ENCODE measurements at places on chromosomes 11 and 22. TPM values are rescaled to one million over a fixed set of nuclear protein-coding genes. Genes with fewer than 3 reads are reported as not detected.

DNA sequence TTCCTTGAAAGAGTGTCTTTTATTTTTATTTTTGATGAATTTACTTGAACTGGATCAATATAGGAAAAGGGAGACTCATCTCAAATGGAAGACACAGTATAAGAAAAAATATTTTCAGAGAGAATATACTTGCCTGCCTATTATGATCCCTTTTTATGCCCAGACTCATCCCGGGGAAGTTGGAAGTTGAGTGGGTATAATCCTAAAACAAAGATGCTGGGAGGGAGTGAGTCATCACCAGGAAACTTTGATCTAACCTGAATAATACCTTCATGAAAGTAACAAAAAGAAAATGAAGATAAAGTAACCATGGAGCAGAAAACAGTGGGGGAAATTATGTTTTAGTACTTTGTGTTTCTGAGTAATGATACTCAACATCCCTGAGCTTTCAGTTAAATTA, 1514.0 kb downstream of the FAM181B start:
- no peaks in the 10 kb centered on the region for H3K27me3 ChIP-seq
- no peaks in the 10 kb centered on the region for H3K36me3 ChIP-seq
- no peak overlapping the region for H3K27ac ChIP-seq
- no peak for DNase-seq

DNA sequence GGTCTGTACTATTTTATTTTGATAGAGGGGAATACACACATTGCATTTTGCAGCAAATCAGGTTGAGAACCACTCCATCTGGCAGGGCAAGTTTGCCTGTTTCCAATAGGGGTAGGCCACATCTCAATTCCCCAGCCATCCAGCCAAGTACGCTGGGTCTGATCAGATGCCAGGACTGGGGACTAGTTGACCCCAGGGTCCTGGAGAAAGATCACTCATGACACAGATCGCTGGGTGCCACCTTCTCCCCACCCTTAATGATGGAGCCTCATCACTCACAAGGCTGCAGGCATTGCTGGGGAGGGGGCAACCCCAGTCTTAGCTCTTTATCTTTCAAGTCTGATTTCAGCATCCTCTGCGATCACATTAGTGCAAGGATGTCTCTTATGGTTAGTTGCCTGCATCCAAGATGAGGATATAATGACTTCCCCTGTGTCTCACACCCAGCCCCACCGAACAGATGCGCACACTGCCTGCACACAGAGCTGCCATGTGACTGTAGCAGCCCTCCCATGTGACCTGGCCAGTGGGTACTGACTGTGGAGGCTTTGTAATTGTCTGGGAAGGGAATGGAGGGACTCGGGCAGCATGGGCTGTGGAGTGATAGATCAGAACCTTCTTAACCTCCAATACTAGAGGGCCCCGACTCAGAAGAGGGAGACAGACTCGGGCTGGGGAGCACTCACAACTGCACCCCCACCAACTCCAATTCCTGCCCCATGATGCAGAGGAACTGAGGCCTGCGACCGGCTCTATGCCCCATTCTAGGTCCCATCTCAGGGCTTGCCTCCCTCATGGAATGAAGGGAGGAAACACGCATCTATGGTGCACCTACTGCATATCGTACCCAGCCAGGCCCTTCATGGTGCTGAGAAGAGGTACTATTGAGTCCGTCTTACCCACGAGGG, 155.8 kb downstream of the DSCAML1 start:
- H3K27me3 ChIP-seq, result no peaks in the 10 kb centered on the region
- H3K4me1 ChIP-seq, result no peaks in the 10 kb centered on the region
- no peak for DNase-seq

DNA sequence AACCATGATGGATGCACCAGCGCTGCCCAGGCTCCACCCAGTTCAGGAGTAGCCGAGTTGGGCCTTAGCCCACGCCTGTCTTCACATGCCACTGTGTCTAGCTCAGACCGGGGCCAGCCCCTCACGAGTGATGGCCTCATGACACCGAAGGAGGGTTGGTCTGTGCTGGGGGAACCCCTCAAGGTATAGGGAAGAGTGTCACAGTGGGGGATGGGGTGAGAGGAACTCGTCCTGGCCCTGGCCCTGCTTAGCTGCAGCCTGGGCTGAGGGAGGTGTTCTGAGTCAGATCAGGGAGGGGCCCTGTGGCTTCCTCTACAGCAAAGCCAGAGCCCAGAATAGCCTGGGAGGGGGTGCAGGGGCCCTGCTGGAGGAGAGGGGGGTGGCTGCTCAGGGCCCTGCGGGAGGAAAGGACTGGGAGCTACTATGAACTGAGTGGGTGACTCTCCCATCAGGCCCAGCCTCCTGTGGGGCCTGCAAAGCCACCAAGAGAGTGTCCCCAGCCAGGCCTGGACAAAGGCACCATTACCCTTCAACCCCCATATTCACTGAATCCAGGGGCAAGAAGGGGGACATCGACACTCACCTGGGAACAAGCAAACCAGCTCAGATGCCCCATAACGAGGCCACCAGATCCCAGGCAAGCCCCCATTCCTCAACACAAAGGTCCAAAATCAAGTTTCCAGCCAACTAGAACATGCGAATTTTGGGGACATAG, 41.2 kb downstream of the IGLL5 start:
- H3K27me3 ChIP-seq, result no peaks in the 10 kb centered on the region
- no peak overlapping the region for H3K4me3 ChIP-seq
- peak; percentile 74 for DNase-seq

- peak overlapping the region; percentile 85 for H3K4me3 ChIP-seq
- peaks cover 53% of the 10 kb centered on the region for H3K4me1 ChIP-seq
- DNase-seq, result no peak
- H3K27ac ChIP-seq, result peak overlapping the region; percentile 91
Observed at GRCh38 chr11:9263840-9264315, 1.3 kb downstream of the DENND5A start.

The SYCE3 gene
- not detected for total RNA-seq

DNA sequence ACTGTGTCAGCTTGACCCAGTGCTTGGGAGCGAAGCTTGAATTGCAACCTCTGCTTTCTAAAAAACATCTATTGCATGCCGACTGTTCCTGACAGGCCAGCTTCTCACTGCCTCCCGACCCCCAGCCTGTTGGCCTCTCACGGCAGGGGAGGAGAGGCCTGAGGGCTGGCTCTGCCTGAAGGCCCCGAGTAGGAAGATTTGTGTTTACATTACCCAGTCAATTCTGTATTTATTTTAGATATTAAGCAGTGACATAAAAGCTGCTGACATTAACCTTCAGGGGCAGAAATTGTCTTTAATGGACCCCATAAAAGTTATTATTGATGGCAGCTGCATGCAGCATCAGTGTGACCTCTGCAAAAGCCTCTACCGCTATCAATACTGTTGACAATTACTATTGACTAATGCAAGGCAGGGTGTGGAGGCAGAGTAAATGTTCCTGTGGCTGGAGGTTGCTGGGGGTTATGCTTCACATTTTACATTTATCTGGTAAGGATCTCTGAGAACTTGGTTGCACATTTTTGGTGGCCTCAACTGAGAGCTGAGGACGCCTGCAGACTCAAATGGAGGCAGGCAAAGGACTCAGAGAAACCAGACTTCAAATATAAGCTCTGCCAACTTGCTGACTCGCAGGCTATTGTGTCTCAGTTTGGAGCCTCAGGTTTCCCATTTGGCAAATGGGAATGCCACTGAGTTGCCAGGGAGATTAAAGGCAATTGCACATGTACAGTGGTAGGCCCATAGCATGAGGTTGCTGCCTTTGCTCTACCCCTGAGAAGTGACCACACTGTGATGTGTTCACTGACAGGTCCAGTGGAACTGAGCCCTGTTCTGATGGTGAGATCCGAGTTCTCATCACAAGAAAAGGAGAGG, 380.5 kb downstream of the TENM4 start:
- H3K4me1 ChIP-seq, result no peaks in the 10 kb centered on the region
- no peaks in the 10 kb centered on the region for H3K27me3 ChIP-seq
- H3K27ac ChIP-seq, result no peak overlapping the region
- no peak for DNase-seq
- no peak overlapping the region for H3K4me3 ChIP-seq

The OR51B4 gene
- not detected for total RNA-seq

DNA sequence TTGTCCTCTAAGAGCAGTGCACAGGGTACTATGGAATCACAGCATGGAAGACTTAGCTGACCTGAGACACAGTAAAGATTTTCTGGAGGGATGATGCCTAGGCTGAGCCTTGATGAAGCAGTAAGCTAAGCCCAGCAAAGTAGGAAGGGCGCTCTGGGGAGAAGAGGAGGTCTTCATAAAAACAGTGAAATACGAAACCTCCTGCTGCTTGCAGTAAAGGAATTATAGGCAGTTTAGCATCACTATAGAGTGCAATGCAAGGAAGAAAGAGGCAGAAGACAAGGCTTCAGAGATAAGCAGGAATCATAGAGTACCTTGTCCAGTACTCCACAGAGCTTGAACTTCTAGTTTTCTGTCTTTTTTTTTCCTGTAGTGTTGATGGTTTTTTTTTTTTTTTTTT, 555.7 kb upstream of the CADM1 start:
- H3K27ac ChIP-seq, result no peak overlapping the region
- H3K27me3 ChIP-seq, result no peaks in the 10 kb centered on the region
- H3K4me1 ChIP-seq, result peaks cover 10% of the 10 kb centered on the region
- no peak overlapping the region for H3K4me3 ChIP-seq
- H3K36me3 ChIP-seq, result no peaks in the 10 kb centered on the region

The FLRT1 gene
- not detected for total RNA-seq

DNA sequence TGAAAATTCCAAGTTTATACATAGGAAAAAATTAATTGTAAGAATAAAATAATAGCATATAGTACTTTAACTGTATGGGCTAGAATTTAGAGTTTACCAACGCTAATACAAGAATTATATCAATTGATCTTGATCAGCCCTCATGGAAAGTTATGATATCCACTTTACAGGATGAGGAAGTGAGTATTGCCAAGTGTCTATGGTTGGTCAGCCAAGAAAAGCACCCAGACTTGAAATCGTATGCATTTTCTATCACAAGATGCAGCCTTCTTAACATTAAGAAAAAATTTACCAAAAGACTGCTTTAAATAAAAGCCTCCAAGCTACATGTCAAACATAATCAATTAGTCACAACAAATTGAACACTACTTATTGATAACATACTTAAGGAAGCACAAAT, 53.0 kb downstream of the DDI1 start:
- no peaks in the 10 kb centered on the region for H3K36me3 ChIP-seq
- H3K27ac ChIP-seq, result no peak overlapping the region
- no peak overlapping the region for H3K4me3 ChIP-seq
- H3K4me1 ChIP-seq, result no peaks in the 10 kb centered on the region
- DNase-seq, result no peak

Data from stomach (tissue), 19 donors.